ENCODE measurements at places on chromosomes 2 and 18.

GRCh38 chr2:117621326-117621725 is 193.2 kb upstream of the DDX18 start:
- DNase-seq: no peak

GRCh38 chr2:133956434-133956935 is 297.4 kb upstream of the MGAT5 start:
- no peak for DNase-seq

DNA sequence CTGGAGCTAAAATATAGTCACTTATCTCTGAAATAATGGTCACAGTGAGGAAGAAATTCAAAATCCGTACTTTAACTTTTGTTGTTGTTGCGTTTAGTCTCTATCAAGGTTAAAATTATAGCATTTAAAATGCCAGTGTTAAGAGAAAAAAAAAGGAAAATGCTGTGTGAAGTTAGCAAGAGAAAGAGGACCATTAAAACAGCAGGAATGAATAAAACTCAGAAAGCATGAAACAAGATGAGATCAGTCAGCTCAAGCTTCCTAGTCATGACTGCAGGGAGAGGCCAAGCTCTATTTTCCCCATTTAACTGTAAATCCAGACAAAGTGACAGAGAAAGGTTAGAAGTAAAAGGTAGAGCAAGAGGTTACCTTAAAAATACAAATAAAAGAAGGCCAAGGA is 281.7 kb upstream of the ATP5MC3 start:
- no peak for DNase-seq

DNA sequence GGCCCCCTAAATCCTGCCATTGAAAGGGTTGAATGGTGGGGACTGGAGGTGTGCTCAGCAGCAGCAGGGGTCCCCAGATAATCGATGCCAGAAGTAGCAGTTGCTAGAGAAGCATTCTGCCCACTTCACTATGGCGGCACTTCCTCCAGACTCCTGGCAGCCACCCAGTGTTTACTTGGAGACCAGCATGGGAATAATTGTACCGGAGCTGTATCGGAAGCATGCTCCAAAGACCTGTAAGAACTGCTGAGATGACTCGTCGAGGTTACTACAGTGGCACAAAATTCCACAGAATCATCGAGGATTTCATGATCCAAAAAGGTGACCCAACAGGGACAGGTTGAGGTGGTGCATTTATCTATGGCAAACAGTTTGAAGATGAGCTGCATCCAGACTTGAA is 11.0 kb upstream of the GAREM2 start:
- no peak for DNase-seq

DNA sequence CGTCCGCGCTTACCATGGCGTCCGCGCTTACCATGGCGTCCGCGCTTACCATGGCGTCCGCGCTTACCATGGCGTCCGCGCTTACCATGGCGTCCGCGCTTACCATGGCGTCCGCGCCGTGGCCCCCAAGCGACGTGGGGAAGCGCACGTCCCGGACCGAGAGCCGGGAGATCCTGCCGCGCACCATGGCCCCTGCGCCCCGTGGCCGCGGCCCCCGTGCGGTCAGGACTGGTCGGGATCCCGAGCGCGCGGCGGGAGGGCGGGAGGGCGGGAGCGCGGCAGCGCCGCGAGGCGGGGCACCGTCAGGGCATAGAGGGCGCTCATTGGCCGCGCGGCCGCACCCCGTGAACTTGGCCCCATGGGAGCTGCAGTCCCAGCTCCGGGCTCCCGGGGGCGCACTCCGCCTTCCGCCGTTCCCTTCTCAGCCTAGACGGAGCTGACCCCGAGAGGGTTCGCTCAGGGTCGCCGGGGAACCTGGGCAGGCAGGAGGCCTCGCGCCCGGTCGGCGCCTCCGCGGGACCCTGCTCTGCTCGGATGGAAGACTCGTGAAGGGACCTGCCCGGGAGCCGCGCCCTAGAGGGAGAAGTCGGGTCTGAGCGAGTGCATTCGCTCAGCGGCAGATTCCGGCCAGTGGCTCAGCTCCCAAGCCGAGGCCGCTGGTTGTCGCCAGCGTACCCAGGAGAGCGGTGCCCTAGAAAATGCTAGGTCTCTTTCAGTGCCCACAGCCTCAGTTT is at the start of gene ENOSF1:
ENOSF1 (minus strand) TSS at position 230 of the 734 bp plus-strand sequence; CDS start at position 187, 43 bp downstream.
- DNase-seq: peak; percentile 79

DNA sequence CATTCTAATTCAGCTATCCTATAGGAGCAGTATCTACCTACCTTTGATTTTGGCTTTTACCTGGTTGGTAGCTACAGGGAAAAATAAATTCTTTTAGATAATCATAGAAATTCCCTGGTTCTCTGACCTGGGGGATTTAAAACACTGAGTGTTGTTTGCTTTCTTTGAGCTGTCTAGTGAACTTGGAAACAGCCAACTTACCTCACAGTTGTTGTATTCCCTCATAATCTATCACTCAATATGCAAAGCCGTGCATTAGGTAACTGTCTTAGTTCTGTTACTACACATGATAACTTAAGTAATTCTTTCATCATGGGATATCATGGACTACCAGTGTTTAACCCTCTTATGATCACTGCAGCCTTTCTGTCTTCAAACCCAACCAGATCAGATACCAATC is 127.8 kb downstream of the TTC27 start:
- no peak for DNase-seq

GRCh38 chr18:31268985-31269406 is 49.0 kb upstream of the DSG1 start:
- DNase-seq: no peak

- no peak for DNase-seq
Measured at GRCh38 chr18:79613186-79613931, 66.2 kb upstream of the CTDP1 start.

DNA sequence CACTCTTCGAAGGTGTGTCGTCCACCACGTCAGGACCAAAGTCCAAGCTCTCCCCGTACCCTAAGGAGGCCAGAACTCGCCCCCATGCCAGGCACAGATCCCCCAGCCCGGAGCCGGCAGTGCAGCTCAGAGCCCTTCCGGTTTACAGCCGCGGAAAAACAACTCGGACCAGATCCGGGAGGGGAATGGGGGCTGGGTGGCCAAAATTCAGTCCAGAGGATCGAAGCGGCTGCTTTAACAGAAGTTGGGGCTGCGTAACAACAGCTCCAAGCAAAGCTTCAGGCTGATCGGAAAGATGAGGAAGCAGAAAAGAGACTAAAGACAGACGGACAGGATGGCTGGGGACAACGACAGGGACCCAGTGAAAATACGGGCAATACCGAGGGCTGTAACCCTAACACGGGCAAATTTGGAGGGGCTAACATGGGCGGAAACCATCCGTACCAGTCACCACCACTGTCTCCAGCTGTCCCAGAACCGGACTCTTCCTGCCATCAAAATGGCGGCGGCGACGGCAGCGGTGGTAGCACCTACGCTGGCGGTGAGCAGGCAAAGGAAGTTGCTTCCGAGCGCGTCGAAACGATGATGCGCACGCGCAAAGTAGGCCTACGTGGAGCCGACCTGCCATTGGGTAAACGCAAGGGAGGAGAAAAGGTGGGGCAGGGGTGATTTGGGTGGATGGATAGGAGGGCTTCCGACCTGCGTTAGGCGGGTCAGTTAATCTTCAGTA is at the start of gene MMADHC:
MMADHC (minus strand) TSS at position 556 of the 730 bp plus-strand sequence. CDS start 678 bp downstream, outside the sequence.
- DNase-seq: peak; percentile 95

DNA sequence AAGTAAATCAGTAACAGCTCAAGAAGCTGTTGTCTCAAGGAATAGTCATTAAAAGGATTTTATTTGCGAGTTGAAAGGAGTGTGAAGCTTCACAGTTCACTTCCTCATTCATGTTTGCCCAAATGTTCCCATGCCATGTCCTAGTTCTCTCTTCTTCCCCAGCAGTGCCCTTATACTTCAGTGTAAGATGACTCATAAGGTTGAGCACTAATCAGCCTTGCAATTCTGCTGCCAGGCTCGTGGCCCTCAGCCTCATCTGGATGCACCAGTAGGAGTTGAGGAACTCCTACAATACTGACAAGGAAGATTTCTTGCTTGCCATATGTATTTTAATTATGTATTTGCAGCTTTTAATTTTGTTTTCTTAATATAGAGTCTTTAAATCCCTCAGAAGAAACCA is 1980.4 kb downstream of the SUCLG1 start:
- DNase-seq: no peak

Measured in fibroblast of mammary gland (primary cell).